Epithelial cell of prostate (primary cell): ENCODE measurements at places on chromosomes 6 and 20.

DNA sequence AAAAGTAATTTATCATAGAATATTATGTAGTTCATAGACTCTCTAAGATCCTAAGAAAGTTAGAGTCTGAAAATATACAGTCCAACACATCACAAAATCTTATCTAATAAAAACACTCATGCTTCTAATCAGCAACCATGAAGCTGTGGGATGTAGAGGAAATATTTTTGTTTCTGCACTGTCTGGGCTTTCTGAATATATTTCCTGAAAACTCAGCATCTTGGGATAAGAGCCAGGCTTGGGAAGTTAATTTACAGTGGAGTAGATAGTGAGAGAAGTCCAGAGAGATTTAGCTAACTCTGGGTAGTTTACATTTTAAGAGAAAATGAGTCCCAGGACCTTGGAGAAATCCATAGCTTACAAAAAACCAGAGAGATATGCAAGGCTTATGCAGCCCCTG, 150.4 kb upstream of the BMP5 start:
- no peak for DNase-seq

DNA sequence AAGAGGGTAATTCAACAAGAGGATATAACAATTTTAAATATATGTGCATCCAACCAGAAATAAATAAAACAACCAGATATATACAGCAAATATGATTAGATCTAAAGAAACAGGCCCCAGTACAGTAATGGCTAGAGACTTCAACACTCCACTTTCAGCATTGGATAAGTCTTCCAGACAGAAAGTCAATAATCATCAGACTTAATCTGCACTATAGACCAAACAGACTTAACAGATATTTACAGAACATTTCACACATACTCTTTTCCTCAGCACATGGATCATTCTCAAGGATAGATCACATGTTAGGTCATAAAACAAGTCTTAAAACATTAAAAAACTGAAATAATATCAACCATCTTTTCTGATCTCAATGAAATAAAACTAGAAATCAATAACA, 62.7 kb upstream of the MTRF1L start:
- DNase-seq = no peak

GRCh38 chr6:139588734-139589593, 214.5 kb upstream of the CITED2 start:
- no peak for DNase-seq

- DNase-seq = no peak
Measured at GRCh38 chr6:155031091-155031490, 36.0 kb downstream of the TIAM2 start.

DNA sequence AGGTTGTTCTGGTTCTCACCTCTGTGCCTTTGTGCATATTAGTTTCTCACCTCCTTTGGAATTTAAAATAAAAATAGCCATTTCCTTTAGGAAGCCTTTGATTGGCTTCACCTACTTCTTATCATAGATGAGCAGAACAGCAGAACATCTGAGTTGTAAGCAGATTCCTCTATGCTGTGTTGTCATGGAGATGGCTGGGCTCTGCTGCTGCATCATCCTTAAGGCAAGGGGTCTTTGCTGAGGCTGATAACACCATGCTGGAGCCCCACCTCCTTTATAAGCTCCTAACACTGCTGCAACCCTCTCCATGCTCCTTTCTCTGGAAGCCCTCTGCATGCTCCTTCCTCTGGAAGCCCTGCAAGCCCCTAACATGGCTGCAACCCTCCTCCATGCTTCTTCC, 276.5 kb upstream of the TCF21 start:
- DNase-seq = no peak

- DNase-seq = no peak
Measured at GRCh38 chr6:98957450-98957849, 9.7 kb upstream of the FBXL4 start.

GRCh38 chr20:59177266-59178250, 13.9 kb downstream of the ZNF831 start:
- no peak for DNase-seq

DNA sequence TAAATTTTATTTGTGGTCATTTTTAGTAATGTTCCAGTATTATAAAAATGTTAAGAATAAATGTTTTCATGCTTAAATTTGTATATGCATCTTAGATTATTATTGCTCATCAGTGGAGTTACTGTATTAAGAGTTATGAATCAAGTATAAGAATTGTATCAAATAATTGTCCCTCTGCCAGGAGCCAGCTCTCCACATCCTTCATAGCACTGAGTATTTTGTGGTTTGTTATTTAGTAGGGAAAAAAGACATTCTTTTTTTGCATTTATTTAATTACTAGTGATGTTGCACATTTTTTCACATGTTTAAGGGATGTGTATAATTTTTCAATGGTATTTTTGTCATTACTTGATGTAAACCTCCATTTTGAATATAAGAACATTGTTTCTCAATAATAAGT, 102.0 kb downstream of the ADGRB3 start:
- DNase-seq = no peak

DNA sequence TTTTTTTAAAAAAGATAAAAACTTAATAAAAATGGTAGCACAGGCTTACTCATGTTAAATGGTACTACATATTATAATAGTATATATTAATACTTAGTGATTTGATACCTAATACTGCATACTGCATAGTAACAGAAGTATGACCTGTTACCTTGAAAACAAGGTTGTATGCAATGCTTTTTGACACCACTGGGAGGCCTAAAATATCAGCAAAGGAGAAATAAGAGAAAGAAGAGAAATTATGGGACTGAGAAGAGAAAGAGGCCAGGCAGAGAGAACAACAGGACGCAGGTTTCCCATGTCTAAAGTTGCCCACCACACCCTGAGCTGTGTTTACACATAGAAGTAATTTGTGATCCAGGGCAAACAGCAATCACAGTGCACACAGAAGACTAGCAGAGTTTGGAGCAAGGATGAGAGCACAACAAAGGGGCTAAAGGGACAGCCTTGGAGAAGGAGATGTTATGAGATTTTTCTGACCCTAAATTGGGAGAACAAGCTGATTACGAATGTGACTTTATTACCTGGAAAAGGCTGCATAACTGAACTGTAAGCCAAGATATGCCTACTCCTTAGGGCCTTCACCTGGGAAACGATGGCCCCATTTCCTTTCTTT, 73.2 kb downstream of the ROS1 start:
- DNase-seq = no peak

GRCh38 chr6:13303668-13304017, 24.7 kb downstream of the TBC1D7 start:
- no peak for DNase-seq

DNA sequence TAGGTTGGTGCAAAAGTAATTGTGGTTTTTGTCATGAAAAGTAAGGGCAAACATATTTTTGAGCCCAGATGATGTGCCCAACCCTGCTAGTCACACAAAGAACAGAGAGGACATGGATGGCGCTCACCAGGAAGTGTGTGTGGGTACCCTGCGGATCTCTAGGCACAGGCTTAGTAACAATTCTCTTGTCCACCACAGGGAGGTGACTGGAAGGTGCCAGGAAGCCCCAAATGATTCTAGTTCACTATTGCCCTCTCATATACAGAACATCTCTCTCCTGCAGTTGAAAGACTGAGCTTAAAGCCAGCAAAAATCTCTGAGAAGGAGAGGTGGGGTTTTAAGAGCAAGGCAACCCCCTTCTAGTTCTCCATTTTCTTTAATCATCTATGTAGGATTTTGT, 272.1 kb upstream of the TAB2 start:
- DNase-seq = no peak

DNA sequence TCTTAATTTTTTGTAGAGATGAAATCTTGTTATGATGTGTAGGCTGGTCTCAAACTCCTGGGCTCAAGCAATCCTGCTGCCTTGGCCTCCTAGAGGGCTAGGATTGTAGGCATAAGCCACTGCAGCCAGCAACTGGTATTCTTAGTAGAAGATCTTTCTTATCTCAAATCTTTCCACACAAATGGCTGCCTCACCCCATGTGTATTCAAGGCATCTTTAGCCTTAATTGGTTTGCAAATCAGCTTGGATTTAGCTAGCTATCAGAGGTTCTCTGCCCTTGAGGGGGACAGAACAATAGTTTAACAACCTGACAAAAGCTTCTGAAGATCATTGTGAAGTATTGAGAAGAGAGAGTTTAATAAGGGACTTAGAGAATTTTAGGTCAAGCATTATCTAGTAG, 17.9 kb upstream of the ABRACL start:
- DNase-seq = no peak
